Cardiac fibroblast (primary cell): ENCODE measurements at places on chromosomes 1 and 21.

DNA sequence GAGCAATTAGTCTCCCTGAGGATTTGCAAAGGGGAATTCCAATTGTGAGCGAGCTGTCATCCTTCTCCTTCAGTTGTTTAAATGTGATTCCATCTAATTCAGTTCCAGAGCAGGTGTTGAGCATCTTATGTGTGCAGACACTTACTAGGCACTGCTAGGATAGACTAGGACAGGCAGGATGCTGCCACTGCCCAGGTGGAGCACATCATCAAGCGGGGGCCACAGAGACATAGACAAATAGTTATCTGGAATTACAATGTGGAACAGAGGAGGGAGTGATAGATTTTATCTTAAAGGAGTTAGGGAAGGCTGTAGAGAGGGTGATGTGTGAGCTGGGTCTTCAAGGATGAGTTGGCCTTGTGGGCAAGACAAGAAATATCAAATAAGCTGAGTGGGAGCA is 55.9 kb downstream of the CDC7 start:
- DNase-seq: no peak

GRCh38 chr1:117268535-117269455 is 58.1 kb upstream of the VTCN1 start:
- DNase-seq: no peak

DNA sequence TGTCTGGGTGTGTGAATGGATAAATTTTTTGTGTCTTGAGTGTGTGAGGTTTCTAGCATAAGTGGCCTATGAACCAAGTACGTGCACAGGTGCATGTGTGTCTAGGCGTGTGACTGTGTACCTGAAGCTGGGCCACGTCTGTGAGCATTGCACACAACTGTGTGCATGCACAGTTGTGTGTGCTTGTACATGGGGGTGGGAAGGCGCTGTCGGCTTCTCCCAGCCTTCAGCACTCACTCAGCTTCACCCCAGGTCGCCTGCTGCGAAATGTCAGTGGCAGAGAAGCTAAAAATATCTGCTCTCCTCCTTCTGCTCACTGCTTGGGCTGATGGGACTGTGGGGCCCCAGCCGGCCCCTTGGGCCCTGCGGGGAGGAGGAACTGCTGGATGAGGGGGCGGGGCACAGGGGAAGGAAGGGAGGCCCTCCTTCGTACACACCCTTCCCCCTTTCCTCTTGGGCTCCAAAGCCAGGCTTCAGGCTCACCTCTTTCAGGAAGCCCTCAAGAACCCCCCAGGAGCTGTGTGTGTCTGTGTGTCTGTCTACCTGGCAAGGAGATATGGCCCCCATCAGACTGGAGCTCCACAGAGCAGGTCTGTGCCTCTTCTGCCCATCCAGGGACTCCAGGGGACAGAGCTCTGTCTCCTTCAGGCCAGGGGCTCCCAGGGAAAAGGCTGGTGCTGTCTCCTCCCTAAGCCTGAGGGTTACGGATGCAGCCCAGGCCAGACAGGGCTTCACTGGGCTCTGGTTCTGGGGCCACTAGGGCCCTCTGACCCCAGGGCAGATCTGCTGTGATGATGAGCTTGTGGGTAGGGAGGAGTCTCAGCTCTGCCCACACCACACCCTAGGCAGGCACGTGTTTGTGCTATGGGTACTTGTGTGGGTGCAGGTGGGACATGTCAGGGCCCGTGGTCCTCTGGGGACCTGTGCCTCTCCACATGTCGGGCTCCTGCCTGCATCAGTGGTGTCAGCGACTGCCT is 35.6 kb upstream of the WASF2 start:
- DNase-seq: peak; percentile 83

DNA sequence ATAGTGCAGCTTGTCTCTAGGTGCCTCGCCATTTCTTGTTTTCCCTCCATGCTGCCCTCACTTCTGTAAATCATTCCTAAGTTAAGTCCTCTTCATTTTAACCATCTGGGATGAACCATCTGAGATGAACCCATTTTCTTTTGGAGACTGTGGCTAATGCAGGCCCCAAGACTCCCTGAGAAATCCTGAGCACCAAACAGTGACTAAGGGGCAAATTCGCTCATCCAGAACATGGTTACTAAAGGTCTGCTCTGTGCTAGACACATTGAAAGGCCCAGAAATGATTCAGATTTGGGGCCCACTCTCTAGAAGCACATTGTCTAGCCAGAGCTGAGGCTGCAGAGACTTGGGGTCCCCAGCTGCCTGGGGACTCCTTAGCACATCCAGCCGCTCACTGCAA is 151.9 kb upstream of the CTTNBP2NL start:
- DNase-seq: no peak

DNA sequence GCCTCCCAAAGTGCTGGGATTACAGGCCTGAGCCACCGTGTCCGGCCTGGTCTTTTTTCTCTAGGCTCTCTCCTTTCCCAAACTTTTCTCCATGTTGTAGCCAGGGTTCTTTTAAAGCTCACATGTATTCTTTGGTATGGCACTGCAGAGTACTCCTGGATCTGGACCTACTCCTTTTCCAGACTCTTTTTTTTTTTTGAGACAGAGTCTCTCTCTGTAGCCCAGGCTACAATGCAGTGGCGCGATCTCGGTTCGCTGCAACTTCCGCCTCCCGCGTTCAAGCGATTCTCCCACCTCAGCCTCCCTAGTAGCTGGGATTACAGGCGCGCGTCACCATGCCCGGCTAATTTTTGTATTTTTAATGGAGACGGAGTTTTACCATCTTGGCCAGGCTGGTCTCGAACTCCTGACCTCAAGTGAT is 602 bp upstream of the MED18 start:
- DNase-seq: no peak

- DNase-seq: no peak
Observed at GRCh38 chr1:10866321-10867093, 70.1 kb upstream of the CASZ1 start.

DNA sequence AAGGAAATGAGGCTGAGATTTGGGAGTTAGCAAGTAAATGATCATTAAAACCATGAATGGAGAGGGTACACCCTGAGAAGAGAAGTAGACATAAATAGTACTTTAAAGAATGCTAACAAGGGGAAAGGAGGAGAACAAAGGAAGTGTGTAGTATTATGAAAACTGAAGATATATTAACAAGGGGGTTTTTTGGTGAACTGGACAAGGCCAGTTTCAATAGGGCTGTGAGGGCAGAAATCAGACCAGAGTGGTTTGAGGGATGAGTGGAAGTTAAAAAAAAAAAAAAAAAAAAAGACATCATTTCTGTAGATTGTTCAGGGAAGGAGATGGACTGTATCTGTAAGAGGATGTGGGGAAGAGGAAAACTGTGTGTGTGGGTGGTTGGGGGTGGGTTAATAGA is 137.1 kb downstream of the PLA2G4A start:
- DNase-seq: no peak
